ENCODE measurements at places on chromosomes 13 and 19.

DNA sequence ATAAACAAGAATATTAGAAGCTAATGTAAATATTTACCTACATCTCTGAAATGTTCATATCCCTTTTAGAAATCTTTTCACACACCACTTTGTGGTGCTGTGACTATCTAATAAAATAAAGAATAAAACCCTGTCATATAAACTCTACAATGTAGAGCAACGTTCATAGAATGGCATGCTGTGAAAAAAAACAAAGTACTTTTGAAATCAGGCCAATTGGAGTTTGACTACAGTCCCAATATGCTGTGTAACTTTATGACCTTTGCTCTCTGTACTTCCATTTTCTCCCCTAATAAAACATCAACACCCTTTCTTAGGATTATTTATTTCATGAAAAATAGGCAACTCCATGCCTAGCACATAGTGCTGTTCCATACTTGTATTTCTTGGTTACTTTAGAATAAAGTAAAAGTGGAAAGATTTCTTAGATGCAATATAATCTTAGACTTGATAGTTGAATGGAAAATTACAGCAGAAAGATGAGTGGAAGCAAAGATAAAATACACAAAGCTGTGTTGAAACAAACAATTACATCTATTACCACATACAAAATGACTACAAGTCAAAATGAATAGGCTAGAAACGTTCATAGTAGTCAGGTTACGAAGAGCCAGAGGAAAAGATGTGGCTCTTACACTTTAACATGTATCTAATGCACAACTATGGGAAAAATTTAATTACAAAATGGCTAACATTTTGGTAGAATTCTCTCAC lies 613.2 kb upstream of the SLITRK5 start:
- DNase-seq = no peak

DNA sequence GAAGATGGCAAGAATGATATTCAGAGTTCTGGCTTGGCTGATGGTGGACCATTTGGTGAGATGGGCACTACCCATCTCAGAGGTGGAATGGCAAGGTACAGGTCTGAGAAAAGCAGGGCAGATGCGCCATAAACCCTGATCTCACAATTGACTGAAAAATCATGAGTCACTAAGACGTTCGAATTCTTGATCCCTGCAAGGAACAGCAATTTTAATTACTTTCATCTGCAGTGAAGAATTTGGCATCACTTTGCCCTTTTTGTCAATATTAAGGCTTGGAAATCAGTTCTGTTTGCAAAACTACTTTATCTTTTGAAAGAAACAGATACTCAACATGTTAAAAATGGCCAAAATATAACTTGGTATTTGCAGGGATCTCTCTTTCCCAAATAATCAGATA lies 38.1 kb downstream of the HTR2A start:
- no peak for DNase-seq

DNA sequence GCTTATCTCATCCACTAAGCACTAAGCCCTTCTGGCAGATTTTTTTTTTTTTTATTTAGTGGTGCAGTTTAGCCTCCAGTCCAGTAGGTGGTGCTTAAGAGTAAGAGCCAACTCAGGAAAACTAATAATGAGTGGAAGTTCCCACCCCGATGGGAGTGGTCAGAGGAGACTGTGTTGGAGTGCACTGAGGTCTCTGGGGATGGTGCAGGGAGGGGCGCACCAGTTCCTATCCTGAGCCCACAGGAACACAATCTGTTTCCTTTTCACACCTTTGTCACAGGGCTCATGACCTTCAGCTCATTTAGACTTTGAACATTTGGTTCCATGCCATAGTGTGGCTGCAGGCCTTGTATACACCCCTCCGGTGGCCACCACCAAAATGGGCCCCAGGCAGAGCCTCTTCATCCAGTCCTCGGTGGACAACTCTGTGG lies 367.4 kb downstream of the SPRY2 start:
- no peak for DNase-seq

GRCh38 chr13:70541451-70541850 lies 433.2 kb upstream of the KLHL1 start:
- no peak for DNase-seq

GRCh38 chr19:2294687-2295335 lies 12.8 kb upstream of the PEAK3 start:
- no peak for DNase-seq

DNA sequence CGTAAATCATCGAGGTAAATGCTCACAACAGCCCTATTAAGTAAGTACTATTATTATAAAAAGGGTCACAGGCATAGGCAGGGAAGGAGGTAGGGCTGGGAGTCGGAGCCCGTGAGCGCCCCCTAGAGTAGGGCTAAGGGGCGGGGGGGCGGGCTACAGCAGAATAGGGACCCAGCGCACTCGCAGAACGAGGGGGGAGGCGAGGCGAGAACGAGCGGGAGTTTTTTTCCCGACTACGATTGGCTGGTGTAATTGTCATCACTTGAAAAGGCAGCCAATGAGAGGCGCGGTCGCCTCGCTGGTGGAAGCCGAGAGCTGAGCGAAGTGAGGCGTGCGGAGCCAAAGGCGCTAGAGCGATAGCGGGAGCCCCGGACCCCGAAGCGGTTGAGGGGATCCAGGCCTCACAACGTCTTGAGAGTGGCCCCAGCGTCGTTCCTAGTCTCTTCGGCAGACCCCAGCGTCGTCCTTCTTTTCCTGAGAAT lies 24.2 kb downstream of the KEAP1 start:
- DNase-seq = no peak

GRCh38 chr19:1449467-1450442 lies at the start of gene APC2:
APC2 (plus strand) TSS chr19:1450121; CDS start chr19:1453002, 2,881 bp downstream.
- DNase-seq = no peak

DNA sequence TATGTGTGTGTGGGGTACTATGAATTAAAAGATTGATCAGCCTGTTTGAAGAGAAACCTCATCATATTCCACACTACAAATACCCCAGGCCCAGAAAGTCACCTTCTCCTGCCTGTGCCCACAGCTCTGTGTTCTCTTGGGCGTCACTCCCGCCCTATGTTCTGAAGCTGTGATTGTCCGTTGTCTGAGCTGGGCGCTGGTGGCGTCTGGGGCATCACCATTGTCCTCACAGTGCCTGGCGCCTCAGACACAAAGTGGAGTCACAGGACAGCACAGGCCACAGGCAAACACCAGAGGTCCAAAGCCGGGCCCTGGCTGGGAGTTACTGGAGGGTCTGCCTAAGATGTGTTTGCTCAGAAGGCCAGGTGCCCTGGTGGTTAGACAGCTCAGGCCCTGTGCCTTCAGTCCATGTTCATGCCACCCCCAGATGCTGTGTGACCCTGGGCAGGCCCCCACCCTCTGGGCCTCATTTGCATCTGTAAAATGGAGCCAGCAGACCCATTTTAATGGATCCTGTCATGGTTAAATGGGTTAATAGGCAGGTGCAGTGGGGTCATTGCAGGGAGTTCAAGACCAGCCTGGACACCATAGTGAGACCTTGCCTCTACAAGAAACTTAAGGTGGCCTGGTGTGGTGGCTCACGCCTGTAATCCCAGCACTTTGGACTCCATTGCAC lies 34.5 kb downstream of the DNM2 start:
- no peak for DNase-seq

- DNase-seq = no peak
These were observed 20.3 kb upstream of the FAM124A start for GRCh38 chr13:51201886-51202285.

DNA sequence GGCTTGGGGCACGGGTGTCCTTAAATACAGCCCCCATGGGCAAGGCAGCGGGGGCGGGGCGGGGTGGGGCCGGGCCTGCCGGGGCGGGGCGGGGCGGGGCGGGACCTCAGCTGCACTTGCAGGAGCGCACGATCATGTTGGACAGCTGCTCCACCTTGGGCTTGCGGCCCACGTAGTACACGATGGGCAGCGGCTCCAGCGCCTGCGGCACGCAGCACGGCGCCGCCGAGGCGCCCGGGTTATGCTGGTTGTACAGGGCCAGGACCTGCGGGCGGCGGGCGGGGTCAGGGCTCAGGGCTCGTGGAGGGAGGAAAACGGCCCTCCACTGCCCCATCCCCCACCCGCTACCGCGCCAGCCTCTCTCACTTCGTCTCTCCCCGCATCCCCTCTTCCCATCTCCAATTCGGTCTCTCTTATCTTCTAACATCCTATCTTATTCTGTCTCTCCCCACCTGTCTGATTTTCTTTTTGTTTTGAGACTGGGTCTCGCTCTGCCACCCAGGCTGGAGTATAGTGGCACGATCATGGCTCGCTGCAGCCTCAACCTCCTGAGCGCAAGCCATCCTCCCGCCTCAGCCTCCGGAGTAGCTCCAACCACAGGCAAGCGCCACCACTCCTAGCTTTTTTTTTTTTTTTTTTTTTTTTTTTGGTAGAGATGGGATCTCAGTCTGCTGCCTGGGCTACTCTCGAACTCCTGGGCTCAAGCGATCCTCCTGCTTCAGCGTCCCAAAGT lies 21.1 kb downstream of the CCDC97 start:
- DNase-seq = no peak

GRCh38 chr13:114161028-114161556 lies 18.0 kb upstream of the CFAP97D2 start:
- DNase-seq = no peak

DNA sequence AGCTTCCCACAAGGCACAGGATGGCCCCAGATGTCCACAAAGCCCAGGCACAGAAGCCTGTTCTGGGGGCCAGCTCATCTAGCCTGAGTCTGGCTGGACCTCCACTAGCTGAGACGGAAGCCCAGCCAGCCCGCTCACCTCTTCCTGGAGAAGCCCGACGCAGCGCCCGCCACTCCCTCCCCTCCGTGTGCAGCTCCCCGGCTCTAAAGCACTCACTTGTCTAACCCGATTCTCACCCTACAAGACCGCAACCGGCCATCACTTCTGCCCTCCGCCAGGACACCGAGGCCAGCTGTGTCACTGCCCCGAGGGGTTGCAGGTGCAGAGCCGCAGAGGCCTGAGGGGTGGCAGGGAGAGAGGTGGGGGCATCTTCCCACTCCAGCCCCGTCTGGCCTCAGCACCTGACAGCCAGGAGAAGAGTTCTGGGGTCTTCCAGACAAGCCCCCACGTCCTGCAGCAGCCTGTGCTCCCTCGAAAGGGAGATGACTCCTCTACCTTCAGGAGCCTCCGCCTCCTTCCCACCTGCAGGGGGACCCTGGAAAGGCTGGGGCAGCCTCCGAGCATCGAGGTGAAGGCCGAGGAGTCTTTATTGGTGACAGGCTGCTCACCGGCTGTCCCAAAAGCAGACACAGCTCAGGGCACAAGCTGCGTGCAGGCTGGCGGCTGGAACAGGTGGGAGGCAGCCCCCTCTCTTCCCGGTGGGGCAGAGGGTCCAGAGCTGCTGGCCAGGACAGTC lies 5.9 kb upstream of the DIRAS1 start:
- no peak for DNase-seq

GRCh38 chr19:5080030-5080654 lies 111.2 kb downstream of the KDM4B start:
- no peak for DNase-seq

DNA sequence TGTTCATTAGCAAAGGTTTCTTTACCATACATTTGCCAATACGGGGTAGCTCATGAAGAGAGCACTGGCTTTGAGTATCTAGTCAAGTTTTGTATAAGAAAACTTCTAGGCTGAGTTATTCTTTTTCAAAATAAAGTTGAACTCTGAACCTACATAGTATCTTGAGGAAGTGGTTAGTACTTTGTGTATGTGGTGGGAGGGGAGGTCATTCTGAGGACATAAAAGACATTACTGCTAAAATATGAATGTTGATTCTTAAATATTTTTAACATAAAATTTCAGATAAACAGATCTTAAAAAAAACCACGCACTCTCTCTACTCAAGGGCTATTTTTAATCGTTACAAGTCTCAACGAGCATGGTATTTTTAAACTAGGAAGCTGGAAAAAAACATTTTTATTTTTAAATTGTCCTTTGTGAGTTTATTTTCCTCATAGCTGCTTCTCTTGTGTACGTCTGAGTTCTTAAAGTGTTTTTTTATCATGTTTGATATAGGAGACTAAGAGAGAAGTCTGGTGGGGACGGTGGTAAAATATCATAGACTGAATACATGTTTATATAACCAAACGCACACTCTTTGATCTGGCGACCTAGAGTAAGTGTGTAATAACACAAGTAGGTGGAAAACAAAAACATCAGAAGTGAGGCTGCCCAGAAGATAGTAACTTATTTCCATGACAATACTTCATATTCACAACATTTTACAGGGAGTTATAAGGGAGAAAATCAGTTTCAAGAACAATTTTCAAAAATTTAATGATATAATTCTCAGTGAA lies 118.0 kb upstream of the POSTN start:
- DNase-seq = no peak

- no peak for DNase-seq
These were observed 11.2 kb upstream of the MYO16 start for GRCh38 chr13:108618233-108618632.

GRCh38 chr19:3664879-3665642 lies 35.2 kb downstream of the PIP5K1C start:
- no peak for DNase-seq

GRCh38 chr19:37654629-37655300 lies 500 bp downstream of the ZFP30 start:
- no peak for DNase-seq

DNA sequence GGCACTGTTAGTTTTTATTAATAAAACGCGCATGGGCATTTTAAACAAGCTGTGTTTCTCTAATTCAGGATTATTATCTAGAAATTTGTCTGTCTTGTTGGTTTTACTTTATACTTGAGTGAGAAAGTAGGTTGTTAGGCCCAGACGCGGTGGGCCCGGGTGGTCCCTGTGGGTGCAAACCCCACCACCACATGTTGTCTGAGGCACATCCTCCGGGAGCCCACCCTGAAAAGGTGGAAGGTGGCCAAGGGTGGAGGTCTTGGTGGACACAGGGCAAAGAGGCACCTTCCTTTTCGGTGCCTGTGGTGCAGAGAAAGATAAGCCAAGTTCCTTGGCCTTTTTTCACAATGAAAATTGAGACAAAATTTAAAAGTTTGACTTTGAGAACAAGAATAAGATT lies 16.6 kb downstream of the ATP4B start:
- DNase-seq = no peak

DNA sequence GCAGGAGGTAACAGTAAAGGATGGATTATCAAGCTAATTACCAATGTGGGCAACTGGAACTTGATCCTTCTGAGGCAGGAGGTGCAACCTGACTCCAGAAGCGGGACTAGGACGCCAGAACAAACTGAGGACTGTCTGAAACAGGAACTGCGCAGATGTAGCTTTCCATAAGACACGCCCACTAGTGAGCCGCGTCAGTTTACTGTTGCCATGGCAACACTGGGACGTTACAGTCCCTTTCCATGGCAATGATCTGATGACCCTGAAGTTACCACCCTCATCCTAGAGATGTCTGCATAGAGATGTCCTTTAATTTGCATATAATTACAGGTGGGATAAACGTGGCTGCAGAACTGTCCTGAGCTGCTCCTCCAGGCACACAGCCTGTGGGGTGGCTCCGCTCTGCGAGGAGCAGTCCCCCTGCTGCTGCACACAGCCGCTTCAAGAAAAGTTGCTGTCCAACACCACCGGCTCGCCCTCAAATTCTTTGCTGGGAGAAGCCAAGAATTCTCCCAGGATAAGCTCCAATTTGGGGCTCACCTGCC lies 816.6 kb downstream of the UQCRFS1 start:
- DNase-seq = no peak

- DNase-seq = no peak
These were observed 143.3 kb downstream of the KCNRG start for GRCh38 chr13:50158385-50159165.

- DNase-seq = no peak
These were observed 45.2 kb upstream of the URI1 start for GRCh38 chr19:29896802-29897201.
